Activated CD4-positive, alpha-beta T cell treated with anti-CD3 and anti-CD28 coated beads for 1 hour (primary cell): ENCODE measurements at places on chromosomes 2 and 18.

DNA sequence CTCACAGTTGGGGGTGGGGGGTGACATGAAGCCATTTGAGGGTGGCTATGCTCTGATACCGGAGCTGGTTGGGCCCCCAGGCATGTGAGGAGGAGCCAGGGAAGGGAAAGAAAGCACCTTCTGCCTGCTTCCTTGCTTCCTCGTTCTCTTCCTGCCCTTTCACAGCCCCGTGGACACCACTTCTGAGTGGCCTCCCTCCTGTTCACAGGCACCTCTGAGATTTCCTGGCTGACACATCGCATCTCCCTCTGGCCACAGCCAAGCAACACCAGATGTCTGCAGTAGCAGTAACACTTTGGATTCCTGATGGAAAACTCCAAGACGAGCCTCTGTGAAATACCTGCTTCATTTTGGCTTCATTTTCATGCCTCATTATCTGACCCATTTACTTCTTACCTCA, 64.7 kb upstream of the ST3GAL5 start:
- DNase-seq: no peak

DNA sequence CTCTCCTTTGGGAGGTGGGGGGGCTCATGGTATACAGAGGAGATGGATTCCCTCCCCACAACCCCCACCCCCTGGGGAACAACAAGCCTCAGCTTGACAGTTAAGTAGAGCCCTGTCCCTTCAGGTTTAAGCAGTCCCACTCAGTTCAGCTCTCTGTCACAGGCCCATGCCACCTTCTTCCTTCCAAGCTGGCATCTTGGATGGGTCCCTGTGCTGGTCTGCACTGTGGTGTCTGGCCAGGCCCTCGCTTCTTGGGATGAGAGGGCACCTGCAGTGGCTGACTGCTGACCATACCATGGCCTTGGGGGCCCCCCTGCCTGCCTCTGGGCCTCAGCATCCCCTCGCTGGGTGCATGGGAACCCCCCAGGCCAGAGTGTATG, 20.4 kb upstream of the GPR17 start:
- DNase-seq: no peak

- DNase-seq: no peak
These were observed 219.5 kb upstream of the SLC39A10 start for GRCh38 chr2:195437521-195437920.

DNA sequence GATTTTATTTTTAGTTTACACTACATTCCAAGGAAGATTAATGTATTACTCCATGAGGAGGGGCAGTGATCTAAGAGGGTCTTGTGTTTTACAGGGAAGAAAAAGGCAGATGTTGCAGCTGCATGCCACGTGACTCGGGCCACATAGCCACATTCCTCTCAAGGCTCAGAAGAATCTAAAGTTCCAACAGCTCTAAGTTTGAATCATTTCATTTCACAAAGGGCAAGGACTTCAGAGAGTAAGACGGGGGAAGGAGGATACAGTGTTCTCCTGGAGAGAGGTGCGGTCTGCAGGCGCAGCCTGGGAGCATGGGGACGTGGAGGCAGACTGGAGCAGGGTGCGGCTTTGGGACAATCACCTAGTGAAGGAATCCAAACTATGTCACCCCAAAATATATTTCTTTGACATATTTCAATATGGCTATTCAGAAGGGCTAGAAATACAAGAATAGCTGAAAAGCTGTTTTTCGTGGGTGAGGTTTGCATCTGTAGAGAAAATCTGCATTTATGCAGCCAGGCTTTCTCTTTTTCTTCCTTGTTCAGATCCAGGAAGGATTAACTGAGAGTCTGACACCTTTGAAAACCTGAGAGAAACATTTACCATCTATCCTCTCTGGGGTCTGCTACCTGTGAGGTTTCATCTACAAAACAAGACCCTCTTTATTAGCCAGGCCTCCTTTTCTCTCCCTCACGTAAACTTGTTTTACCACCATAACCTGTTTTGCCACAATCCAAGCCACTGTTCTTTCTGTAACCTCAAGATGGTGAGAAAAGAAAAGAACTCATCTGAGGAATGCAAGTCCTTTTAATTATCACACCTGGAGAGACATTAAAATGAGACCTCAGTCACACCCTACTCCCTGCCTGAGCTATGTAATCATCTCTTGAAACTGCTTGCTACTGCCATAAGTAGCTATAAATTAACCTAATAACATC, 165.1 kb upstream of the NDUFV2 start:
- DNase-seq: no peak

DNA sequence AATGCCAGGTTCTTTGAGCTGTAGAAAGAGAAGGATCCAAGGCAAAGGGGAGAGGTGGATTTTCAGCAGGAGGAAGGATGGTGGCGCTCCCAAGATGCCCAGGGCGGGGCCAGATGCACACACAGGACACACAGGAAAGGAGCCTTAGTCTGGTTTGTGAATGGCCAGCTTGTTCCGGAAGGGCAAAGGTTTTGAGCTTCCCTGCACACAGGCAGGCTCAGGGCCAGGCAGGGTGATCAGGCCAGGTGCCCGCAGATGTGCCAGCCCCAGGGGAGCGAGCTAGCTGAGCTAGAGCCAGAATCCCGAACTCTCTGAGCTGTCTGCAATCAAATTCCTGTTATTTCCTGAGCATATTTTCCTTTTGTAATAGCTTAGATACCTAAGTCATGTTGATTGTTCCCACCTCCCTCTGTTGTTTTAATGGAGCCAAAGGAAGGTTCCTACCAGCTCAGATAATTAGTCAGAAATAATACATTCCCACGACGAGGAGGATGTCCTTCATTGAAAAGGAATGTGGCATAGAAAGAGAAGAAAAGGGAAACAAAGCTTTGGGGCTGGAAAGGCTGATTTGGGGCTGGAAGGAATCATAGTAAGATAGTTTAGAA, 13.7 kb upstream of the OTOF start:
- no peak for DNase-seq

GRCh38 chr2:187499941-187500532, 52.0 kb upstream of the CALCRL start:
- DNase-seq: no peak

- DNase-seq: no peak
These were observed 122.3 kb upstream of the FHL2 start for GRCh38 chr2:105521176-105521575.

DNA sequence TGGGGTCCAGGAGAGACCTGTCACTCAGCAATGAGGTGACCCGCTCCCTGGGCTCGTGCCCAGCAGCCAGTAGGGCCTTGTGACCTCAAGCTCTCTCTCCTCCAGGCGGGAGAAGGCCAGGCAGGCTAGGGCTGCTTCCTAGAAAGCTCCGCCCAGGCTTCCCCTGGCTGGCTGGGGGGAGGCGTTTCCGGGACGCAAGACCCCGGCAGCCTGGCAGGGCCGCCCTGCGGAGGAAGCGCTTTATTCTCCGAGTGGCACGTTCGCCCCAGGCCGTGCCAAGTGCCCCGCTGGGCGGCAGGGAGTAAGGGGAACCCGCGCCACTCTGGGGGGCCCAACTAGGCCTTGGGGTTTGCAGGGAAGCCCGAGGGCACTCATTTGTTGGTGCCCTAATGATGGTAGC, 21.2 kb upstream of the EPAS1 start:
- DNase-seq: no peak

GRCh38 chr2:9385841-9386240, 37.5 kb downstream of the ITGB1BP1 start:
- no peak for DNase-seq

GRCh38 chr2:67997528-67997900, 65.3 kb downstream of the C1D start:
- DNase-seq: no peak

GRCh38 chr2:196234672-196235071, 63.3 kb upstream of the STK17B start:
- DNase-seq: no peak

GRCh38 chr18:10340821-10341220, 113.6 kb upstream of the APCDD1 start:
- DNase-seq: no peak

GRCh38 chr2:25204190-25204838, 35.9 kb upstream of the POMC start:
- DNase-seq: no peak

DNA sequence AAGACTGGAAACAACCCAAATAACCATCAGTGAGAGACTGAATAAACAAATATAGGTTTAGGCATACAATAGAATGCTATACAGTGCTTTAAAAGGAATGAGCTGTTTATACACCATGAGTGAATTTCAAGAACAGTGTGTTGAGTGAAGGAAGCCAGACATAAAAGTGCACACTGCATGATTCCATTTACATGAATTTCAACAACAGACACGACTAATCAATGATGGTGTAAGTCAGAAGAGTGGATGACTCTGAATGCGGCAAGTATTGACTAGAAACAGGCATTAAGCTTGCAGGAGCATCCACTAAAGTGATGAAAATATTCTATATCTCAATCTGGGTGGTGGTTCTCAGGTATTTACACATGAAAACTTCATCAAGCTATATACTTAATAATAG, 142.7 kb upstream of the SLC39A10 start:
- DNase-seq: no peak

DNA sequence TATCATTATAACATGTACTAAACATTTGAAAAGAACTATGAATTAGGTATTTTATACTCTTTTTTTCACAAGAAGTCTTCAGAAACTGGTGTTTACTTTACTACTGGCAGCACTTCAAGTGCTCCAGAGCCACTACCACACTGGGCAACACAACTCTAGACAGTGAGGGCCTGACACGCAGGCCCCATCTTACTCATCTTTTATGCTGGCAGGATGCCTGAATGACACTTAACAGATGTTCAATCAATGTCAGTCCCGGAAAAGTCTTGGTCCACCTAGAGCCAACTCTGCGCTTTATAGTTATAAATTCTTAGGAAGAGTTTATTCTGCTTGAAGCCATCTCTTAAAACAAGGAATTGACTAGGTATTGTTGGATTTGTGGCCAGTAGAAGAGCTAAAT, 8.7 kb upstream of the WIPF1 start:
- DNase-seq: no peak

DNA sequence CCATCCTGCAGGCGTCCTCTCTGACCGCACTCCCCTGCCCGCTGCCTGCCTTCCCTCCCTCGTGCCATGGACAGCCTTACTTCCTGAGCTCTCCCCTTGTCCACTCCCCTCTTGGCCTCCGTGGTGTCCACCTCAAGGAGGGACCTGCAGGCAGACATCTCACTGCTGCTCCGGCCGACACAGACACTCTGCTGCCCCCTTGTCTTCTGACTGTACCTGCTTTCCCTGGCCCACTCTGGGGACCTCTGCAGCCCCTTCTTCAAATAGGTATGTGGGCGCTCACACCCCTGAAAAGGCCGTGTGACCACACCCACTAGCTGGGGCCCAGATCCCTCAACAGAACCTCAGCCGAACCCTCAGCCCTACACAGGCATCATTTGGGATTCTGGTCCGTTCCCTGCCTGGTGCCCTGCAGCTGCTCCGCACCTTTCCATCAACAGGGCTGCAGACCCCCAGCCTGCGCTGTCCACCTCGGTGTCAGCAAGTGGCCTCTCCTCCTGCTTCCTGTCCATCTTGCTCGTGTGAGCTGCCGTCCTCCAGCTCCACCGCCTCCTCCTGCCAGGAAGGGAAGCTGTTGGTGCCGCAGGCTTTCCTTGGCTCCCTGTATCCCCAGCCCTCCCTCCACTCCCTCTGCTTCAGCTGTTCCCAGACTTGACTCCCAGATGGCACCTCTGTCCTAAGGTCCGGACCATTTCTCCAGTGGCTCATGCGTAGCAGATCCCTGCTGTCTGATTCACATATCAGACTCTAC, 94.1 kb downstream of the KLHL29 start:
- no peak for DNase-seq

DNA sequence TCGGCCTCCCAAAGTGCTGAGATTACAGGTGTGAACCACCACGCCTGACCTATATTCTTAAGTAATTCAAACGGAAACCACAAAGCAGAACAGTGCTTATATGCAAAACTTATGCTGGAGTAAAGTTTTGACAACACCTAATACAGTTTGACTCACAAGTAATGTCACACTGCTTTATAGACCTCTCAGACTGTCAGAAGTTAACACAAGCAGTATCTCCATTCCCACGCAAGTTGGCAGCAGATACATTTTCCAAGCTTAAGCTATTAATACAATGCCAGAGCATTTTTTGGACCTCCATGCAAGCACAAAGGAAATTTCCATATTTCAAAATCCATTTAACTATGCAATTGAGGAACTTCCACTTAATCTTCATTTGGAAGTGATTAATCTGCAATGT, 21.0 kb upstream of the SANBR start:
- no peak for DNase-seq

DNA sequence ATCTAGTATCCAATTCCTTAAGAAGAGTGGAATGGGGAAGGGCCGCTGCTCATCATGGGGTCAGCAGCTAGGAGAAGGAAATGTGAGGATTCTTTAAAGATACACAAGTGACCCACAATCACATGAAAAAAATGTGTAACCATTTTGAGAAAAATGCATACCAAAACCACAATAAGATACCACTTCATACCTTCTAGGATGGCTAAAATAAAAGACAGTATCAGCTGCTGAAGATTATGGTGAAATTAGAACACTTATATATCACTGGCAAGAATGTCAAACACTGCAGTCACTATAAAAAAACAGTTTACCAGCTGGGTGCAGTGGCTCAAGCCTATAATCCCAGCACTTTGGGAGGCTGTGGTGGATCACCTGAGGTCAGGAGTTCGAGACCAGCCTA, 67.9 kb downstream of the C2orf74 start:
- no peak for DNase-seq

GRCh38 chr2:216410550-216410949, 1.7 kb upstream of the SMARCAL1 start:
- no peak for DNase-seq

DNA sequence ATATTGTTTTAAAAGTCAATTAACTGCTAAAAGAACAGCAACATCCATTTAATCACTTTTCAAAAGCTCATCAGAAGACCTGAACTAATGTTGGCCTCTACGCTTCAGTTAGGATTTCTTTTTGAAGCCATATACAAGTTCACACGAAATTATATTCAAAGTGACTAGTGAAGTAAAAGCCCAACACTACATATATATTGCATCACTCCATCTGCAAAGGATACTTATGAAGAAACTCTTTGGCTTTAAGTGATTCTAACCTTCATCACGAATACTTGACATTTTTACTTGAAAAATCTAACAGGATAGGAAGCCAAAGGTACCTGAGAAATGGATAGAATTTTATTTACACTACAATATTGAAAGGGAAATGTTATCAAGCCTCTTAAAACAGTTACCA, 50.4 kb downstream of the LRPPRC start:
- DNase-seq: no peak

GRCh38 chr2:118310681-118311429, 222.6 kb downstream of the INSIG2 start:
- no peak for DNase-seq

GRCh38 chr2:54149638-54150441, 34.4 kb downstream of the ACYP2 start:
- DNase-seq: no peak

GRCh38 chr2:10048501-10049171, 5.3 kb downstream of the KLF11 start:
- no peak for DNase-seq

- DNase-seq: no peak
These were observed 32.1 kb upstream of the TTC39C start for GRCh38 chr18:23982155-23983079.

- no peak for DNase-seq
These were observed 387.6 kb downstream of the DCDC2C start for GRCh38 chr2:4090668-4091630.
